ENCODE measurements at places on chromosomes 11 and 22.

DNA sequence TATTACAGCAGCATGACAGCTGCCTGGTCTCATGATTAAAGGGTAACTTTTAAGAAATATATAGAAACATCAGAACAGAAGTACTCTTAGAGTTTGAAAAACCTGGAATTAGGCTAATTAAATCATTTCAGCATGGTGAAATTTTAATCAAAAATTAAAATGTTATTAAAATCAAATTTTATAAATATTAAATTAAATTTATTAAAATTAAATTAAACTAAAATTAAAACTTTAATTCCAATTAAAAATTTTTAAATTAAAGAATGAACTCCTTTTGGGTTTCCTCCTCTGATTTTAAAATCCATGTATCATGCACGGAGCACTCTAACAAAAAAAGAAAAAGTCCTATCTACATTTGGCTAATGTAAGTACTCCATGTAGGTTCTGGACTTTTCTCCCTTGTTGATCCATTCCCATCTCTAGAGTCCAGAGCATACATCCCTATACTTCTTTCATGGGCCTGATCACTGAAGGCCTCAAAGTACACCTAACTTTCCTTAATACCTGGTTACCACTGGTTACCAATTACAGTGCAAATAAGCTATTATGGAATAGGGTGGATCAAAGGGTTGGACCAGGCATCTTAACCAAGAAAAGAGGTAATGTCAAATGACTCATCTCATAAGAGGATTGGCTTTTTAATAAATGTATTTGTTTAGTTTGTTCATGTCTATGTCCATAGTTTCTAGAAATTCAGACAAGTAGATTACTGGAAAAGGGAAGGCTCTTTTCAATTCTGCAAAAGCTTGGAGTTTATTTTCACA, 48.4 kb upstream of the MUC15 start:
- no peak for DNase-seq

- no peak for DNase-seq
Observed at GRCh38 chr22:36617694-36618522, 85.6 kb downstream of the CACNG2 start.

GRCh38 chr22:47625531-47626427, 863.3 kb downstream of the TBC1D22A start:
- DNase-seq = no peak

DNA sequence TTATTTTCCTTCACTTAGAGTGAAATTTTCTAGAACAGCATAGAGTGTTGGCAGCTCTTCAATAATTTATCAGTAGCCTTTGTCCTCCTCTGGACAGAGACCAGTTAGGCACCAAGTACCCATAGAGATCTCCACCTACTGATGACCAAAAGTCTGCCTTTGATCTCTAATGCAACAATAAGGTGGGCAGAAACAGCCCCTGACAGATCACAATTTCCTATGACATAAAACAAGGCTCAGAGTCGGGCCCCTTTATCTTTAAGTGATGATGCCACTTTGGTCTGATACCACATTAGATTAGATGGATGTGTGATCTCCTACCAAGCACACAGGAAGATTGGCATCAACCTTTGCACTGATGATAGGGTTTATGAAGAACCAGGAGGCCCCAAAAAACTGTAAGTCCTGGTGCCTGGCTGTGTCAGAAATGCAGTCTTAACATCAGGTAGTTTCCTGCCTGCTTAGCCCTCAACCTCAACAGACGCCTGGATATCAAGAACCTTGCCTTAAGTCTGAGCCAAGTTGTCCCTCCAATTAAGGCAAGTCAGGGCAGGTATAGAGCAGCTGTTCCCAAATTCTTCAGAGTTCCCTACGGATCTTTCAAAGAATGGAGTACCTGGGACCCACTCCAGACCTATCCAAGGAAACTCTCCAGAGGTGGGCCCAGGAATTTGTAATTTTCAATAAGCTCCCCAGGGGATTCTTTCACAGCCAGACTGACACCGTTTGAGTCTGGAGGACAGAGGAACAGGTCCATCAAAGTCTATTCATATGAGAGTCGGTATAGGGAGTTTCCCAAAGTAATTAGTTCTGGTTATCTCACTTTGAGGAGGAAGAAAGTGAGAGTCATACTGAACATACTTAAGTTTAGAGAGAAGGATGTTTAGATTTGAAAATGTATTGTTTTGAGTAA, 30.6 kb upstream of the TMPRSS4 start:
- DNase-seq = peak; percentile 70

DNA sequence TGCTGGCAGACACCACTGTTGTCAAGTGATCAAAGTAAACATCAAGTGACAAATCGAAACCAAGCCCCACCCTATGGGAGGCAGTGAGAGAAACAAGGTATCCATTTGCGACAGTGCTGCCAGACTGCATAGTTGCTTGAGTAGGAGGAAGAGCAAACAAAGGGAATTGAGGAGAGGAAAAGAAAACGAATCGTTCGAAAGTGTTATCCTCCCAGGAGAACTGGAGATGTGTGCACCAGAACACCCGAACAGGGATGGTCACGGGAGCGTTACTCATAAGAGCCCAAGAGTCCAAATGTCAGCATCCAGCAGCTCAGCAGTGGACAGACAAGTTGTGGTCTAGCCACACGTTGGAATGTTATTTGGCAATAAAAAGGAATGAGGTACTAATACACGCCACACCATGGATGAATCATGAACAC, 58.4 kb upstream of the NUP50 start:
- no peak for DNase-seq

- no peak for DNase-seq
Observed at GRCh38 chr11:79466411-79466810, 25.6 kb upstream of the TENM4 start.

GRCh38 chr11:115778928-115779650, 274.9 kb upstream of the CADM1 start:
- no peak for DNase-seq

DNA sequence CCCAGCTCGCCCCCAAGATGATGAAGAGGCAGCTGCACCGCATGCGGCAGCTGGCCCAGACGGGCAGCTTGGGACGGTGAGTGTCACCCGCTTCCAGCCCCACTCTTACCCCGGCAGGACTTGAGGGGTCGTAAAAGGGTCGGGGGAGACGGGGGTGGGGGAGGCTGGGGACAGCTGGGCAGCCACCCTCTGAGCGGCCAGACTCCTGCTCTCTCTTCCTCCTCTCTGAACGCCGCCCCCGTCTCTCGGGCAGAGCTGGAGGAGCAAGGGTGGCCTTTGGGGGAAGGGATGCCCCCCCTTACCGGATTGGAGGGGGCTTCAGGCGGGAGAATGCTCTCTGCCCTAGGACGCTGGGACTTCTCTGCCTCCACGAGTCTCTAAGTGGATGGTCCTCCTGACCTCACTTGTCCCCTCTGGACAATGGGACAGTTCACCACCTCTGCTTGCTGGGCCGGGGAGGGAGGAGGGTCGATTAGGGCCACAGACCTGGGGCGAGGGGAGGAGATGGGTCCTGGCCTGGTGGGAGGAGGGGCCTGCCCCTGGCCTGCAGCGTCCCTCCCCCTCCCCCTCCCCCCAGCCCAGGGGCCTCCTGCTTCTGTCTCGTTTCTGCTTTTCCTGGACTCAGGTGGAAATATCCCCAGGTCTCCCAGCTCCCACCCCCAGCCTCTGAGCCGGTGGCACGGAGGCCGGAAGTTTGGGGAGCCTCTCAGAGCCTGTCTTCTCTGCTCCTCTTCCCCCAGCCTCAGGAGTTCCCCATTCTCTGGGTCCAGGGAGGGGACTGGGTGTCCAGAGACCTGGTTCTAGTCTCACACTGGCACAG, 512 bp downstream of the SH3BP1 start:
- DNase-seq = no peak

DNA sequence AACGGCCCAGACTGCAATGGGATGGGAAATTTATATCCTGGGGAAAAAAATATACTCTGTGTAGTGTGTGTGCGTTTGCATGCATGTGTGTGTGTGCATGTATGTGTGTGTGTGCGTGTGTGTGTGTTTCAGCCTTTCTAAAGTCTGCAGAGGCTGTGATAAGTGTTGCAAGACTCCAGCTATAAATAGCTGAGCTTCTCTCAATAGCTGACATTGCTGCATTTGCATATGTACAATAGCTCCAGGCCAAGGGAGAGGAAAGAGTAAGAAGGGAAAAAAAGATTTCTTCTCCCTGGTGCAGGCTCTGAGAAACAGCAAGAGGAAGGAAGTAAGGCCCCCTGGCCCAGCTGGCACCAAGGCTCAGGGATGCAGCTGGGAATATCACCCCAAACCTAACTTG, 483.0 kb downstream of the MN1 start:
- DNase-seq = no peak

DNA sequence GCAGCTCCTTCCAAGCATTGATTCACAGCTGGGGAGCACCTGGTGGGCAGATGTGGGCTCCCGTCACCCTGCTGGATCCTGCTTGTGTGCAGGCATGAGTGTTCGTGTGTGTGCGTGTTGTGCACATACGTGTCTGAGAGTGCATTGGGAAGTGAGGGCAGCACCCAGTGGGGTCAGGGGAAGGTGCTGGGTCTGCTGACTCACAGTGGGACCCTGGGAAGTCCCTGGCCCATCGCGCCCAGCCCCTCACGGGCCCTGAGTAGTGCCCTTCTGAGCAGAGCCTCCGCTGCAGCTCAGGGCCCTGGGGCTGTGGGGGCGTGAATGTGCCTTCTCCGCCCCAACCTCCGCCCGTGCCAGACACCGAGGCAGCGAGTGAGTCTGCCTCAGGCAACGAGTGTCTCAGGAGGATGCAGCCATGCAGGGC, 36.8 kb downstream of the WNT11 start:
- no peak for DNase-seq

DNA sequence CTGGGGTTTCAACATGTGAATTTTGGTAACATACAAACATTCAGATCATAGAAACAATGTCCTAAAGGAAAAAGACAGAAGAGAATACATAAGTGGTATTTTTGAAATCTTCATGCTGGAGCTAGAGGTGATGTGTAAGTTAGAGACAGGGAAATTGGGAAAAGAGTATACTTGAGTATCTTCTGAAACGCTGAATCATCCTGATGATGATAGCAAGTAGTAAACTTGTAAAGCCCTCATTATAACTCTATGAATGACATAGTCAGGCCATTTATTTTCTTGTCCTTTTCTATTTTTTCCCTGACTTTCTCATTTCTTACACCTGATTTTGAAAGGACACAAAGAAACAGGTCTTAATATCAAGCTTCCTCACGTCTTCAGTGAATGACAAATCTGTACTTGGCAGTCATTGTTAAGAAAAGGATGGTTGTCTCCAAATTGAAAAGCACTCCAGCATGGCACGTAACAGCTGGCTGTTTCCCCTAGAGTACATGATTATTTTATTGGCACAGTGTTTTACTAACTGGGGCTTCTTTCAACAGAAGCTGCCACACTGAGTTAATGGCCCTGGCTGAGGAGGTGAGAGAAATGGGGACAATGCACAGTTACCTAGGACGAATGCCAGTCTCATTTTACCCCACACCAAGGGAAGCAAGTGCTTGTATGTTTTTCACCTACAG, 140.7 kb upstream of the CTSC start:
- DNase-seq = no peak

- DNase-seq = no peak
Observed at GRCh38 chr11:59771605-59772004, 16.4 kb downstream of the STX3 start.

- no peak for DNase-seq
Observed at GRCh38 chr11:2963112-2963754, 28.9 kb downstream of the NAP1L4 start.

- no peak for DNase-seq
Observed at GRCh38 chr11:73372375-73372993, 3.7 kb upstream of the RELT start.

GRCh38 chr11:62492586-62492985, 54.0 kb downstream of the AHNAK start:
- no peak for DNase-seq

GRCh38 chr11:119722281-119722794, 6.7 kb downstream of the NECTIN1 start:
- no peak for DNase-seq

- no peak for DNase-seq
Observed at GRCh38 chr22:47023871-47024270, 261.4 kb downstream of the TBC1D22A start.

DNA sequence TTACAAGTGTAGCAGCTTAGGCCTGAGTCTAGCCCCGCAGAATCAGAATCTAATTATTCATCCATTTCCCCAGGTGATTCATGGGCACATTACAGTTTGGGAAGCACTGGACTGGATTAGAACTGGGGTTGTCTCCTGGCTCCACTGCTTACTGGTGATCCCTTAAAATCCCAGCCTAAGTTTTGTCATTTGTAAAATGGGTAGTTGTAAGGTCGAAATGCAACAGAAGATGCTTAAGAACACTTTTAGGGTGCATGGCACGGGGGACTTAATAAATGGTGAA, 1.3 kb downstream of the STX3 start:
- DNase-seq = no peak

DNA sequence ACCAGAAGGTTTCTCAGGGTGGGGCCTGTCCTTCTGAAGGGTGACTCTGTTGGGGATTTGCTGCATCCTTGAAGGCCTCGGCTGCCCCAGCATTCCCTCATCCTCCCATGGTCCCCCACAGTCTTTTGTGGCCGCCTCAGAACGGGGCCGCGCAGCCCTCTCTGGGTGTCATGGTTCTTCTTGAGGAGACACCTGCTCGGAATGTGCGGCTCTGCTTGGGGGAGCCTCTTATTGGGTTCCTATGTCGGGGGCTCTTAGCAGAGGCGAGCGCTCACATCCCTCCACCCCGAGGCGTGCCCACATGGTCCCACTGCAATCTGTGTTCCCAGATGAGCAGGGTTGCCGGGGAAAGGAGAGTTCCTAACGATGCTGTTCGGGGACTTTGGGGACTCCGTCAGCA, 1008.4 kb downstream of the BRD1 start:
- DNase-seq = no peak
